ENCODE measurements at places on chromosomes 13 and 19.

GRCh38 chr19:30897553-30897952 is 451.7 kb downstream of the TSHZ3 start:
- DNase-seq: no peak

DNA sequence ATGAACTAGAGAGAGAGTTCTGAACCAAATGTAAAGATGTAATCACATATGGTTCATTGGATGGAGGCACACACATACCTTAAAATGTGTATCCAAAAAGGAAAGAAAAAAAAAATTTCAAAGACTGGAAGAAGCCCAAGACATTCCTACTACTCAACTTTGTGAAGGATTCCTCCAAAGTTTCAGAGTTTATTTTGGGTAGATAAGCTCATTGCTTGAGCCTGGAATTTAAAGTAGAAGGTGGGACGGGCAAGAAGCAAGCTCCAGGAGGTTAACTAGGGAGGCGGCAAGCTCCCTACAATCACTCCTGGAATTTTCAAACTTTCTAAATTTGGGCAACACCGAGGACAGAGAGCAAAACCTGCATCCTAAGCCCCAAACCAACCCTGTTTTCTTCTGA is 1.9 kb downstream of the TSHZ3 start:
- DNase-seq: no peak

GRCh38 chr13:83057119-83057518 is 825.2 kb downstream of the SLITRK1 start:
- no peak for DNase-seq

- DNase-seq: no peak
Measured at GRCh38 chr19:35805526-35806102, 7.0 kb downstream of the PRODH2 start.

GRCh38 chr13:45527699-45528462 is 63.1 kb downstream of the COG3 start:
- no peak for DNase-seq

DNA sequence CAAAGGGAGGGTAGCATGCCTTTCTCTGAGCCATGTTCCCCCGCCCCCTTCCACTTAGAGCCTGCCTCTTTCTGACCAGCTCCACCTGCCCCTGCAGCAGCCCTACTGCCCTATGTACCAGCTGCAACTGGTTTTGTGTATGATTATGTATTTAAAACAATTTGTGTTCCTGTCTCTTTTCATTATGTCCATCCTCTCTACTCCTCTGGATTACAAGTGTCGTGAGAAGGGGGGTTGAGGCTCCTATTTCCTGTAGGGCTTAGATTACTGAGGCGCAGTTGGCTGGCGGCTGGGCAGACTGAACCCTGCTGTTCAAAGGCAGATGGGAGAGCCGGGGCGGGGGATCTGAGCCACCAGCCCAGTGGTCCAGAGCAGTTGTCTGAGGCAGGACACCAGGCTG is 213.3 kb downstream of the KCNRG start:
- no peak for DNase-seq

GRCh38 chr19:46056536-46056935 is 15.7 kb upstream of the IGFL4 start:
- no peak for DNase-seq

DNA sequence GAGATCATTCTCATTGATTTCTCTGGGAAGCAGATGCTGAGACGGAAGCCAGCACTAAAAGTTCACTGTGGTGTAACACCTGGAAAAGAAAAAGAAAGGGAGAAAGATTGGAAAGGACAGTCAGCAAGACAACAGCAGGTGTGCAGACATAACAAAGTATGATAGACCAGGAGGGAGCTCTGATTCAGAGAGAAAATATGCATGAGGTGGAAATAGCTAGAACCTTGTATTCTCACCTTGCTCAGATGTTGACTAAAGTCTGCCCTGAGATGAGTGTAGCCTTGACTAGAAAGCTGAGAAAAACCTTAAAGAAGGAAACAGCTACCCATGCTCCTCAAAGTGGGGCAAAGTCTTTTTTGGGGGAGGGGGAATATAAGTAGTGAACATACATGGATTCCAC is 1711.8 kb downstream of the EFNB2 start:
- DNase-seq: no peak

DNA sequence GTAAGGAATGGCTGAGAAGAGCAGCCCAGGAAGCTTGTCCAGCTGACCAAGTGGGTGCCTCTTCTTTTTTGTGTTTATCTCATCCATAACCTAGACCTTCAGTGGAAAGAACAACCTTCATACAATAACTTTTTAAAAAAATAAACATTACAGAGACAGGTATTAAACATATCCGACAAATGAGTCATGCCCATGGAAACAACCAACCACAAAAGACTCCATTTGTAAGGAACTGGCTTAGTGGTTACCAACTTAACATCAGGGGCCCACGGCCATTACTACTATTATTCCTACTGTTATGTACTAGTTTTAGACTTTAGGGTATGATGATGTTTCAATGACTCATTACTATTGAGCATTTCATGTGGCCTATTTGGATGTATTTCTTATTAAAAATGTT is 191.7 kb upstream of the SERP2 start:
- no peak for DNase-seq

DNA sequence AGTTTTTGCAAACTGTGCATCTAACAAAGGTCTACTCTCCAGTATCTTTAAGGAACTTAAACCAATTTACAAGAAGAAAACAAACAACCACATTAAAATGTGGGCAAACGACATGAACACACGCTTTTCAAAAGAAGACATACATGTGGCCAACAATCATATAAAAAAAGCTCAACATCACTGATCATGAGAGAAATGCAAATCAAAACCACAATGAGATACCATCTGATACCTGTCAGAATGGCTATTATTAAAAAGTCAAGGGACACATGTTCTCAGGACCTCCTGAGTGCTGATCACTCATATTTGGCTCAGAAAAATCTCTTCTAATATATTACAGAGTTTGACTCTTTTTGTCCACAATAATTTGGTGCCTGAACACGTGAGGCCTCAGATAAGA is 14.2 kb upstream of the LILRB1 start:
- no peak for DNase-seq

GRCh38 chr13:79519255-79519654 is 38.3 kb downstream of the NDFIP2 start:
- no peak for DNase-seq

GRCh38 chr19:4730740-4731171 is 7.1 kb upstream of the DPP9 start:
- peak; percentile 63 for DNase-seq

GRCh38 chr13:46490129-46490528 is 62.8 kb upstream of the LRCH1 start:
- peak; percentile 74 for DNase-seq

DNA sequence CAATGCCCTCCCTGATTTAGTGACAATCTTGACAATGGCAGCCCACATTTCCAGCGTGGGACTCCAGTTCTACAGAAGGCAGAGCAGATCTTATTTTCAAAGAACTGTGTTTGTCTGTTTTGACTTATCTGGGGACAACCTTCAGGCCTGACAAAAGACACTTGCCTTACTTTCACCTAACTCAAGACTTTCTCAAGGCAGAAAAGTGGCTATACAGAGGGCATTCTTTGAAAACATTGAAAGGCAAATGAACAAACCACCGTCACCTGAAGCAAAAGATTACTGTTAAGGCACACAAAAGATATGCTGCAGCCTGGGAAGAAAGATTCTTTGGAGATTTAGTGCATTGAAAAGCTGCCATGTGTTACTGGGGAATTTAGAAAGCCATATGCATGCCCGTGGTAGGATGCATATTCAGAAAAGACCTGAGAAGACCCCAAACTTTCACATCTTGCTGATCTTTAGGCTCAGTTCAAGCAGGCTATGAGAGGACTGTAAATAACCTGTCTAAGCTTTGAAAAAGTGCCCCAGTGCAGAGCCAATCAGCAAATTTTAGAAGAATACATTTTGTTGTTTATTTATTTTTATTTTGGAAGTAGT is 82.8 kb downstream of the TSC22D1 start:
- DNase-seq: no peak

GRCh38 chr19:4075373-4075772 is 8.7 kb upstream of the ZBTB7A start:
- DNase-seq: no peak

- DNase-seq: no peak
Measured at GRCh38 chr19:18086590-18087138, at the start of gene IL12RB1. TSS of gene IL12RB1 (minus strand) at chr19:18086934. CDS start at chr19:18086823, 111 bp downstream.

GRCh38 chr13:96223231-96223630 is 133.3 kb downstream of the HS6ST3 start:
- DNase-seq: no peak

DNA sequence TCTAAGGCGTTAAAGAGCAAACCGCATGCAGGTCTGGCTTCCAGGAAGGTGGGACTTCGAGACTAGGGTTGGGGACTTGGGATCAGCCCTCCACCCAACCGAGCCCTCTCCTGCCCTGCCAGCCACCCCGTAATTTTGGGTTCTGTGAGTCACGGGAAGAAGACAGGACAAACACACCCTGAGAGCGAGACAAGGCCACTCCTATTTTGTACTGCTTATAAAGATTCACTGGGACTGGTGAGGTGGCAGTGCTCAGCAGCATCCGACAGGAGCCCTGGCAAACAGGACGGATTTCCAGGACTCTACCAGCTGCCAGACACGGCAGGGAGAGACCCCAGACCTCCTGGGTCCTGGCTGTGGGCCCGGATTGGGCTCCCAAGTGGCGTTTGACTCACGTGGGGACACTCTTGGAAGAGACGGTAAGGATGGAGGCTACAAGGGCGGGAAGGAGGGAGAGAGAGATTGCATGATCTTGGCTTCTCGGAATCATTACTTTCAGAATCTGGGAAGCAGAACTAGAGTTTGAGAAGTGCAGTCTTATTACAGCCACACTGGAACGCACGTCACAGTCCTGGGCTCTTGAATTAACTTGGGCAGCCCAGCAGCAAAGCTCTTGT is at the start of gene C5AR2:
Gene C5AR2 (plus strand): TSS at position 245 of the 617 bp plus-strand sequence. CDS start 8,625 bp downstream, outside the sequence.
- no peak for DNase-seq

GRCh38 chr13:105878119-105878700 is 657.3 kb downstream of the EFNB2 start:
- DNase-seq: no peak

GRCh38 chr13:85314686-85315085 is 484.5 kb downstream of the SLITRK6 start:
- DNase-seq: peak; percentile 45

GRCh38 chr13:25775275-25775674 is 276.5 kb downstream of the SHISA2 start:
- no peak for DNase-seq
